Activated CD4-positive, alpha-beta T cell treated with anti-CD3 and anti-CD28 coated beads for 36 hours (primary cell): ENCODE measurements at places on chromosomes 6 and 20. TPM values are rescaled to one million over a fixed set of nuclear protein-coding genes. Genes with fewer than 3 reads are reported as not detected.
A peak's percentile ranks its signal among the peaks of the same experiment; 100 is the strongest.

GRCh38 chr20:54011346-54011745 is 59.0 kb downstream of the BCAS1 start:
- DNase-seq, result no peak

- DNase-seq, result peak; percentile 9
These were observed 38.0 kb downstream of the CST8 start for GRCh38 chr20:23528867-23529431.

- no peak for DNase-seq
These were observed 54.8 kb upstream of the STX16 start for GRCh38 chr20:58596244-58596643.

DNA sequence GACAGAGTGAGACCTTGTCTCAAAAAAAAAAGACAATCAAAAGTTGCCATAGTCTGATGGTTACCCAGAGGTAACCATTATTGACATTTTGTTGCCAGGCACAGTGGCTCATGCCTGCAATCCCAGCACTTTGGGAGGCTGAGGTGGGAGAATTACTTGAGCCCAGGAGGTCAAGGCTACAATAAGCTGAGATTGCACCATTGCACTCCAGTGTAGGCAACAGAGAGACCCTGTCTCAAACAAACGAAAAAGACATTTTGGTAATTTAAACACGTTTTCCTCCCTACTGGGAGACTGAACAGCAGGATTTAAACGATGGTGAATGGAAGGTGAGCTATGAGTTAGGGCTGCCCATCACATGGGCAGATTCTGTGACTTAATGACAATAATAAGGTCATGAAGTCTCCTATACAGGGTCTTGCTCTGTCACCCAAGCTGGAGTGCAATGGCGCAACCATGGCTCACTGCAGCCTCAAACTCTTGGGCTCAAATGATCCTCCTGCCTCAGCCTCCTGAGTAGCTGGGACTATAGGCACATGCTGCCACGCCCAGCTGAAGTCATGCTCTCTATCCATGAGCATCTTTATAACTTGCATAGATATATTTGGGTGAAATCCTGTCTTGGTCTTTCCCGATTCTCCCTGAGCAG is 4.2 kb upstream of the ASXL1 start:
- DNase-seq, result no peak

- no peak for DNase-seq
These were observed 184.0 kb downstream of the BMP7 start for GRCh38 chr20:57082357-57082945.

- no peak for DNase-seq
These were observed 118.7 kb downstream of the CEBPB start for GRCh38 chr20:50309280-50309763.

GRCh38 chr20:14559612-14560011 is 222.2 kb upstream of the FLRT3 start:
- no peak for DNase-seq

The MRPL18 gene
- total RNA-seq, result 83.7 TPM

The SLC22A3 gene
- not detected for total RNA-seq

The NT5E gene
- 3.8 TPM for total RNA-seq
